Daoy (cell line): ENCODE measurements at places on chromosomes 12 and 14.

GRCh38 chr14:103521438-103521950 is 1.1 kb downstream of the CKB start:
- no peak for DNase-seq

DNA sequence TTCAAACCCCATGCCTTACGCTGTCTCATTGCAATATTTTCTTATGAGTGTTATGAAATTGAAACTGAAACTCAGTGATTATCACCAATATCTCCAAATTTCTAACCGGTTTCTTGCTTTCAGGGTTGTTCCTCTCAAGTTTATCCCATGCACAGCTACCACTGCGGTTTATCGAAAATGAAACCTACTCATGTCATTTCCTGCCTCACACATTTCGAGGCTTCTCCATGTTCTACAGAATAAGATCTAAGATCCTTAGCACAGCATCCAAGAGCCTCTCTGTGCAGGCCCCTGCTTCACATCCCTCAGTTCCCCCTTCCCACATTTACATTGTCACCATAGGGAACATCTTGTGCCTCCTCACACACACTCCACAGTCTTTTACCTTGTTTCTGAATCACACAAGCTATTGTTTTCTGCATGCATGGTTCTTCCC is 45.5 kb upstream of the FAR2 start:
- DNase-seq = peak; percentile 9

DNA sequence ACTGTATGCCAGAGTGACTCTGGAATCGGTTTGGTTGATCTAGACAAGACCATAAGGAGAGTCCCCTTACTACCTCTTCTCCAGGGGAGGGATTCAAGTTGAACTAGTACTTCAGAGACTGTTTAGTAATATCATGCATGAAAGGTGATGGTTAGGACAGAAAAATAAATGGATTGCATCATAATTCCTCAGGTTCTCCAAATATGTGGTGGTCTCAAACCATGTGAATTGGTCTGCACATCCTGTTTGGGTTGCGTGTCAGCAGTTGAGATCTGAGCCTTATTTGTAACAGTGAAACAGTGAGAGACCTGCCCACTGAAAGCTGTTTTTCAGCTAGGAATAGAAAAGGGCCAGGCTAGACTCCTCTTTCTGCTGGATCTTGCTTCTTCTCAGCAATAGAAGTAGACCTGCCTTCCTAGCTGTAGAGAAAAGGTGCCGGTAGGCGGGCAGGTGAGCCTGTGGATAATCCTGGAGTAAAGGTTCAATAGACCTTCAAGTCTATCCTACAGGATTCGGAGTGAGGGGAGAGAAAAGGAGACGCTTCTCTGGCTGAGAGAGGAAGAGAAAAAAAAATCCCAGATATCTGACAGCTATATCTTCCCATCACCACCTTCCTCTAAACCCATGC is 258.5 kb upstream of the E2F7 start:
- no peak for DNase-seq

GRCh38 chr12:81949416-81949815 is 190.3 kb upstream of the PPFIA2 start:
- DNase-seq = no peak

GRCh38 chr12:80617733-80618132 is 89.7 kb upstream of the MYF6 start:
- DNase-seq = no peak

GRCh38 chr12:110766311-110767154 is 23.8 kb upstream of the PPP1CC start:
- no peak for DNase-seq

DNA sequence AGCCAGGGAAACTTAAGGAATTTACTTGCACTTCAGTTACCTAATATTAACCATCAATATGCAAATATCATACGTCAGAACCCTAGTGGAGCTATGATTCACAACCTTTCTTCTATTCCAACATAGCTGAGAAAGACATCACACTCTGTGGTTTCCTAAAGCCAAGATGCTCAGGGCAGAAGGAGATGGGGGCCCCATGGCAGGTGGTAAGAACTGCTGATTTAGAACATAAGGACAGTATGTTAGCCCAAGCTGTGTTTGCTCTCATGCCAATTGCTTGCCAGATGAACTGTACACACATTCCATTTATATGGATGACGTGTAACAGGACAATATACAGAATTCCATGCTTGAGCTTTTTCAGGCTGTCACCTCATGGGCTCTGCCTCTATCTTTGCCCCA is 34.6 kb downstream of the HECTD4 start:
- DNase-seq = peak; percentile 17

- peak; percentile 92 for DNase-seq
Observed at GRCh38 chr12:32437095-32437515, 37.7 kb downstream of the FGD4 start.

DNA sequence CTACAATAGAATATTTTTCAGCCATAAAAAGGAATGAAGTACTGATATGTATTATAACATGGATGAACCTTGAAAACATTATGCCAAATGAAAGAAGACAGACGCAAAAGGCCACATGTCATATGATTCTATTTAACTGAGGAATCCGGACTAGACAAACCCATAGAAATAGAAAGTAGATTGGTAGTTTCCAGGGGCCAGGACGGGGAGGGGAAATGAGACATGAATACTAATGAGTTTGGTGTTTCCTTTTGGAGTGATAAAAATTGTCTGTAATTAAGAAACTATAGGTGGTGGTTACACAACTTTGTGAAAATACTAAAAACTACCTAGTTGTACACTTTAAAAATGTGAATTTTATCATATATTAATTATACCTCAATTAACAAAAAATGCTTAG is 247.6 kb downstream of the BCAT1 start:
- DNase-seq = no peak

DNA sequence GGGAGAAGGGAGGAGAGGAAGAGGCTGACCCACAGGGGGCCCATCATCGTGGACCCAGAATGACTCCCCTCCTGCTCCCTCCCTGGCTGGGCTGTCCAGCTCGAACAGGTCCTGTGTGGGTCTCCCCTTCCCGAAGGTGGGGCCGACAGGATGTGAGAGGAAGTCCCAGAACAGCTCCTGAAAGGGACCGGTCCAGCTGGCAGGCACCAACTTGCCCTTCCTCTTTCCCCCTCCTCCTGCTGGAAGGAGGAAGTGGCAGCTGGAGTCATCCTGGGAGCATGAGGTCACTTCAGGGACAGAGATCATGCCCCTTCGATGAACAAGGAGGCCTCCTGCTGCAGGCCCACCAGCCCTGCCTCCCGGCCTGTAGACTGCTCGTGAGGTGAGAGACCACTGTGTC is 35.0 kb upstream of the BEGAIN start:
- DNase-seq = no peak

- no peak for DNase-seq
Observed at GRCh38 chr12:50924131-50924438, 28.3 kb upstream of the HIGD1C start.

- no peak for DNase-seq
Observed at GRCh38 chr12:32737715-32738114, 18.0 kb downstream of the YARS2 start.

- peak; percentile 27 for DNase-seq
Observed at GRCh38 chr14:57714487-57714931, 151.4 kb downstream of the SLC35F4 start.

DNA sequence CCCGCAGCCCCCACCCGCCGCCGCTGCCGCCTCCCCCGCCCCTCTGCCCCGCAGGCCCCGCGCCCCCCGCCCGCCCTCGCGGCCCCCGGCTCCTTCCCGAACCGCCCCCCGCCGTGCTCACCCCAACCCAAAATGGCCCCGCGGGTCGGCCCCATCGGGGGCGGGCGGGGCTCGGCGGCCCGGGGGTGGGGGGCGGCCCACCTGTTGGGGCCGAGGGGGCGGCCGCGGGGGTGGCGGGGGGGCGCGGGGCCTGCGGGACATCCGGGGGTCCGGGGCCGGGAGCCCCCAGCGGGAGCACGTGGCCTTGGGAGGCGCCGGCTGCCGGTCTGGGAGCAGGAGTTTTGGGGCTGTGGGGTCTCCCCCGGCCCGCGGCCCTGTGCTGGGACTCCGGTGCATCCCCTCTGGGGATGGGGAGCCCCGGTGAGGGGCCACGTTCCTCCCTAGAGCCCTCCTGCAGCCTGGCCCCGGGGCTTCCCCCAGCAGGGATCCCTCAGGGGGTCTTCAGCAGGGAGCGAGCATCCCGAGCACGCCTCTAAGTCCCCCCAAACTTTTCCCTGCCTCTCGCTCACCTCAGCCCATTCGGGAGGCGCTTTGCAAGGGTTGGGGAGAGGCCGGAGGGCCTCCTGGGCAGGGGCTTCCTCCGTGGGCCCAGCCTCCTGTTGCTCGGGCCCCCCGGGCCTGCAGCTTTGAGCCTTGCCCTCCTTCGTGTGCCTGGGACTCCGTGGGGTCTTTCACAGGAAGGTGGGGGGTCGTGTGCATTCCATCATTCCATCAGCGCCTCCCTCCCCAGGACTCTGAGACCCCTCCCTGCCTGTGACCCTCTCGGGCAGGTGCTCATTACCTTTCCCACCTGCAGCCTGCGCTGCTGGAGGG is 710 bp downstream of the MTA1 start:
- no peak for DNase-seq

DNA sequence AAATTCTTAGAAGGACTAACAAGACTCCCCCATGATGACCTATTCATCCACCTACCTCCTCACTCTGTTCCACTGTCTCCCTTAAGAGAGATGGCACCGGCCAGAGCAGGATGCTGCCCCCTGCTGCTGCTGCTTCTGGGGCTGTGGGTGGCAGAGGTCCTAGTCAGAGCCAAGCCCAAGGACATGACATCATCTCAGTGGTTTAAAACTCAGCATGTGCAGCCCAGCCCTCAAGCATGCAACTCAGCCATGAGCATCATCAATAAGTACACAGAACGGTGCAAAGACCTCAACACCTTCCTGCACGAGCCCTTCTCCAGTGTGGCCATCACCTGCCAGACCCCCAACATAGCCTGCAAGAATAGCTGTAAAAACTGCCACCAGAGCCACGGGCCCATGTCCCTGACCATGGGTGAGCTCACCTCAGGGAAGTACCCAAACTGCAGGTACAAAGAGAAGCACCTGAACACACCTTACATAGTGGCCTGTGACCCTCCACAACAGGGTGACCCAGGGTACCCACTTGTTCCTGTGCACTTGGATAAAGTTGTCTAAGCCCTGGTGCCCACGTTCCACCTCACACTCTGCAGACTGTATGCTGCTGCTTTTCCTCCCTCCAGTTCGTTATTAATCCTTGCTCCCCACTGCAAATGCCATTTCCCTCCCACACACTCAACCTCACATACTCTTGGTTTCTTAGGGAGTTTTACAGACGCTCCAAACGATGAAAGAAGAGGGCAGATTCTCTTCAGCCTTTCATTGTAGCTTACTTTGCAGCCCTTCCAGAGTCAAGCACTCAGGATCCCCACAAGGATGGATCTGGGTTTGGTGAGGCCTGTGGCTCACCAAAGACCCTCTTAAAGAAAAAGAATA is at the start of gene RNASE8:
Gene RNASE8, plus strand, starts transcription at position 20 of the 873 bp plus-strand sequence. Its CDS starts 71 bp downstream, at position 91.
- DNase-seq = peak; percentile 72

GRCh38 chr14:36820111-36820709 is 158.6 kb downstream of the PAX9 start:
- DNase-seq = peak; percentile 74

- no peak for DNase-seq
Observed at GRCh38 chr12:71772735-71773134, 18.1 kb downstream of the RAB21 start.

GRCh38 chr14:88129306-88130056 is 124.5 kb downstream of the GPR65 start:
- DNase-seq = peak; percentile 43

- DNase-seq = no peak
Observed at GRCh38 chr12:64145226-64145625, 76.9 kb downstream of the KICS2 start.

- no peak for DNase-seq
Observed at GRCh38 chr14:75720842-75721498, 59.9 kb downstream of the TTLL5 start.

GRCh38 chr14:99435327-99435726 is 45.3 kb downstream of the SETD3 start:
- no peak for DNase-seq

DNA sequence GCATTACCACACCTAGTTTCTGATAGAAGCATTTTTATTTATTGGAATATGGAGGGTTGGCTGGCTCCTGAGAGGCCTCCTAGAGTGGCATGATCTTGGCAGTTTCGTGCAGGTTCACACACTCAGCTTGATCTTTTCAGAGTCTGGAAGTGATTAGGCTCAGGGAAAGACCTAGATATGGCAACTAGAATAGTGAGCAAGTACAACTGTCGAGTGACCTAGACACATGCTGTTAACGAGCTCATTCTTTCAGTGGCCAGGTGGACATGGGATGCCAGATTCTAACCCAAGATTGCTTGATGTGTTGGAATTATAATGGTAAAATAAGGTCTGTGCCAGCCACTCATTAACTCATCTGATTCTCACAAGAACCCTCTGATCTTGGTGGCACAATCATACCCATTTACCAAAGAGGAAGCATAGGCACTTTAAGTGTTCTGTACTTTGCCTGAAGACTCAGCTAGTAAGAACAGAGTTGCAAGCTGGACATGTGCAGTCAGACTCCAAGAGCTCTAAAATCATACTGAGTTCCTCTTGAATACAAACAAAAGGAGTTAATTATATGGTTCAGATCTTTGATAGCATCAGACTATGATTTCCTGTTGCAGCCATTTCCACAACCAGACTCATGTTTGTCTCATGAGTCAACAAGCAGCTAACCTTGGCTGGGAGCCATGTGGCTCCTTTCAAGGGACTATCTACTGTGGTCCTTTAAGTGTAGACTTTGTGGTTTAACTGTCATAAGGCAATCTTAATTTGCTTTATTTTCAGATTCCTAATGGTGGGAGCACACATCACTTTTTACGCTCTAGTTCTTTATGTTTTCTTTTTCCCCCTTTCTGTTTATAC is 144.2 kb downstream of the PLEKHA5 start:
- peak; percentile 96 for DNase-seq

- peak; percentile 39 for DNase-seq
Observed at GRCh38 chr14:61925043-61925442, 162.8 kb downstream of the SNAPC1 start.

DNA sequence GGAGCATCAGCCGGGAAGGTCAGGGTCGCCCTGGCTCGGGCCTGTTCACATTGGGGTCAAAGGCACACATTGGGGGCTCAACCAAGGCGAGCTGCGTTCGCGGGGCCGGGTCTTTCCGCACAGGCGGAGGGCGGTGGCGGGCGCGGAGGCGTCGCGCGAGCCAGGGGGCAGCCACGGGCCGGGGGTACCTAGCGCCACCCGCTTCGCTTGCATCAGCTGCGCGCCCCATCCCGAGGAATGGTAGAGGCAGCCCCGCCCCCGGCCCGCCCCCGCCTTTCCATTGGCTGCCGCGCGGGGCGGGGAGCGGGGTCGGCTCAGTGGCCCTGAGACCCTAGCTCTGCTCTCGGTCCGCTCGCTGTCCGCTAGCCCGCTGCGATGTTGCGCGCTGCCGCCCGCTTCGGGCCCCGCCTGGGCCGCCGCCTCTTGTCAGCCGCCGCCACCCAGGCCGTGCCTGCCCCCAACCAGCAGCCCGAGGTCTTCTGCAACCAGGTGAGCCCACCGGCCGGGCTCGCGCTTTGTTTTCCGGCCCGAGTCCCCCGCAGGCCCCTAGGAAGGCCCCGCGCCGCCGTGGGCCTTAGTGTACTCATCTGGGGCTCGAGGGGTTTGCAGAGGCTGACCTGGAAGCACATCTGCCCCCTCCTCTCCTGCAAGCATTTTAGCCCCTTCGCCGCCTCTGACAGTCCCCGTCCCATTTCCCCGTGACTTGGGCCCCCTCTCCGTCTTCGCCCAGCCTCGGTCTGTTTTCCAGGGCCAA is at the start of gene ALDH2:
Gene ALDH2, plus strand, starts transcription at position 326 of the 754 bp plus-strand sequence. Its CDS starts 50 bp downstream, at position 376.
- DNase-seq = peak; percentile 79

- no peak for DNase-seq
Observed at GRCh38 chr12:57614178-57614947, 3.1 kb downstream of the ARHGEF25 start.
